Progenitor cell of endocrine pancreas (in vitro differentiated cells): ENCODE measurements at places on chromosomes 12 and 14. TPM values are rescaled to one million over a fixed set of nuclear protein-coding genes. Genes with fewer than 3 reads are reported as not detected.

DNA sequence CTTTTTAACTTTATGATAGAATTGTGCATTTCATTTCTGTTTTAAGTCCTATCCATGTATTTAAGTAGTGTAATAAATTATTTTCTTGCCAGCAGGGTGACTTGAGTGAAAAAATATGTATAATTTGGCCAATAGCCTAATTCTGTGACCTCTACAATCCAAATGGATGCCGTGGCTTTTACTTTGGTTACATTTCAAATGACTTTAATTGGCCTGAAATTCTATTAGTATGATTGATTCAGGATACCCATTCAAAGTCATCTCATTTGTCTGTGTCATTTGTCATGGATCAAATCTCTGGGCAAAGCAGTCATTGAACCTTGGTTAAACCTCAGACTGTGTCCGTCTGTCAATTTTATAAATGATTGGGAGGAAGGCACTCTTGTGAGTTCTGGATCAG is 29.6 kb downstream of the CRADD start:
- no peak overlapping the region for H3K27ac ChIP-seq
- peaks cover 8% of the 10 kb centered on the region for H3K27me3 ChIP-seq
- no peak overlapping the region for H3K4me3 ChIP-seq
- peaks cover 2% of the 10 kb centered on the region for H3K36me3 ChIP-seq

- peaks cover 20% of the 10 kb centered on the region for H3K27me3 ChIP-seq
- no peak overlapping the region for H3K27ac ChIP-seq
- no peak for DNase-seq
- H3K4me1 ChIP-seq: no peaks in the 10 kb centered on the region
Measured at GRCh38 chr12:127284870-127285431, 982.0 kb upstream of the TMEM132C start.

GRCh38 chr12:34021071-34021470 is 1.2 kb upstream of the ALG10 start:
- peaks cover 3% of the 10 kb centered on the region for H3K36me3 ChIP-seq
- H3K27ac ChIP-seq: peak overlapping the region; percentile 8
- no peak for DNase-seq
- peak overlapping the region; percentile 16 for H3K4me3 ChIP-seq
- peaks cover 18% of the 10 kb centered on the region for H3K4me1 ChIP-seq

GRCh38 chr12:109706747-109707469 is 6.7 kb upstream of the FAM222A start:
- no peak for DNase-seq
- H3K36me3 ChIP-seq: no peaks in the 10 kb centered on the region
- H3K27ac ChIP-seq: peak overlapping the region; percentile 80

DNA sequence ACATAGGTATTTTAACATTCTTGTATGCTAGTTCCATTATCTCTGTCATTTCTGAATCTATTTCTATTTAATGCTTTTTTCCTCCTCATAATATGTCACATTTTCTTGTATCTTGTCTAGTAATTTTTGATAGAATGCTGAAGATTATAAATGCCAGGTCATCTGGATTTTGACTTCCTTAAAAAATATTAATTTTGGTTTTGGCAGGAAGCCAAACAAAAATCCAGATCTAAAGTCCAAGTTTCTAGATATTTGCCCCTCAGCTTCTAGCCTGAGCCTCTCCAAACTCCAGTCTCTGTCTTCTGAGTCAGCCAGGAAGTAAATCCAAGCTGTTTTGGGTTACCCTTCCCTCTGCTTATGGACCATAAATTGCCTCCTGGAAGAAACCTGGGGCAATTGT is 335.4 kb downstream of the APAF1 start:
- no peak overlapping the region for H3K4me3 ChIP-seq
- H3K27ac ChIP-seq: no peak overlapping the region
- no peak for DNase-seq
- peaks cover 2% of the 10 kb centered on the region for H3K36me3 ChIP-seq
- H3K4me1 ChIP-seq: peaks cover 10% of the 10 kb centered on the region
- H3K27me3 ChIP-seq: no peaks in the 10 kb centered on the region

DNA sequence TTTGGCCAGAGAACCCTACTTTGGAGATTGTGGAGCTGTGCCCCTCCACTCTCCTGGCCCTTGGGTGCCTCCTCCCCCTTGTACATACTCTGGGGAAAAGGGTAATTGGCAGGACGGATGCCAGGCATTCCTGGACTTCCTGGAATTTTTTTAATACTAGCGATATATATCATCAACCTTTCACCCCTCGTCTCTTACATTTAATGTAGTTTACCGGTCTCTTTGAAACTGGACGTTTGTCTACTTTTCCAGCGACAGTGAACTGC is 767 bp upstream of the CRY1 start:
- no peak overlapping the region for H3K4me3 ChIP-seq
- H3K4me1 ChIP-seq: peaks cover 1% of the 10 kb centered on the region
- no peaks in the 10 kb centered on the region for H3K36me3 ChIP-seq
- H3K27me3 ChIP-seq: no peaks in the 10 kb centered on the region
- no peak for DNase-seq

Gene EPYC
- total RNA-seq: not detected in 2 replicates

DNA sequence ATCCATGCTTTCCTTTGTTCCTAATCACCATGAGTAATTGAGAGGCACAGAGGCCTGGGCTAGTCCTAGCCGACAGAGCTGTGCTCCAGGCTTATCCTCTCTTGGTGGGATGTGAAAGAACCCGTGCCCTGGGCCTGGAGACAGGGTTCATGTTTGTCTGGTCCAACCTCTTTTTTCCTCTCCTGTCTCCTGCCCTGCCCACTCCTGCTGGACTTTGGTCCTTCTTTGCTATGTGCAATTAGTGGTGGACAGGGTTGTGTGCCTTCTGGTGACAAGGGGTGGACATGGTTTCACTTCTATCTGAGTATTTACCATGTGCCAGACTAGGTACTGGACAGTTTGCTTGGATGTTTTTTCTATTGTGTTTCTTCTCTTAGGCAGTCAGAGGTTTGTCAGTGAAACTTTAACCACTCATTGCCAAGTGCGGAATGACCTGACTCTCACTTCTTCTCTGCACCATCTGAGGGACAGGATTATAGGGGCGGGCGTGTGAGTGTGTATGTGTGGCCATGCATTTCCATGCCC is 126.1 kb downstream of the SMOC1 start:
- H3K4me1 ChIP-seq: peaks cover 38% of the 10 kb centered on the region
- no peaks in the 10 kb centered on the region for H3K36me3 ChIP-seq
- no peak overlapping the region for H3K4me3 ChIP-seq
- H3K27ac ChIP-seq: peak overlapping the region; percentile 9
- no peaks in the 10 kb centered on the region for H3K27me3 ChIP-seq

GRCh38 chr12:90021795-90022440 is 313.3 kb upstream of the ATP2B1 start:
- no peak overlapping the region for H3K4me3 ChIP-seq
- H3K36me3 ChIP-seq: no peaks in the 10 kb centered on the region
- H3K27me3 ChIP-seq: no peaks in the 10 kb centered on the region
- no peaks in the 10 kb centered on the region for H3K4me1 ChIP-seq
- no peak for DNase-seq

- DNase-seq: peak; percentile 19
- peak within 1 kb of the TSS; percentile 79 for H3K4me3 ChIP-seq
- no peaks in the 10 kb centered on the region for H3K36me3 ChIP-seq
- H3K4me1 ChIP-seq: peaks cover 1% of the 10 kb centered on the region
- peak within 1 kb of the TSS; percentile 69 for H3K27ac ChIP-seq
Measured at GRCh38 chr14:64879635-64880220, at the start of gene SPTB. Gene SPTB (minus strand): TSS chr14:64879907. CDS start chr14:64823094, 56,813 bp downstream.

Gene TAMALIN
- total RNA-seq: 12.5 and 15.5 TPM in 2 replicates

GRCh38 chr12:20950248-20950647 is 139.7 kb downstream of the SLCO1B3 start:
- H3K4me3 ChIP-seq: no peak overlapping the region
- peaks cover 29% of the 10 kb centered on the region for H3K27me3 ChIP-seq
- no peak overlapping the region for H3K27ac ChIP-seq
- H3K36me3 ChIP-seq: peaks cover 2% of the 10 kb centered on the region
- no peak for DNase-seq

GRCh38 chr12:85690146-85690545 is 146.1 kb downstream of the RASSF9 start:
- no peak overlapping the region for H3K27ac ChIP-seq
- H3K4me3 ChIP-seq: no peak overlapping the region
- no peak for DNase-seq
- no peaks in the 10 kb centered on the region for H3K36me3 ChIP-seq

- H3K4me1 ChIP-seq: no peaks in the 10 kb centered on the region
- no peaks in the 10 kb centered on the region for H3K27me3 ChIP-seq
- peaks cover 21% of the 10 kb centered on the region for H3K36me3 ChIP-seq
- no peak overlapping the region for H3K27ac ChIP-seq
Measured at GRCh38 chr14:34568803-34569202, 29.3 kb upstream of the EAPP start.

- H3K27me3 ChIP-seq: peaks cover 42% of the 10 kb centered on the region
- peak; percentile 7 for DNase-seq
- H3K4me1 ChIP-seq: peaks cover 8% of the 10 kb centered on the region
- H3K27ac ChIP-seq: peak overlapping the region; percentile 1
Measured at GRCh38 chr12:4227046-4227445, 46.5 kb upstream of the CCND2 start.

DNA sequence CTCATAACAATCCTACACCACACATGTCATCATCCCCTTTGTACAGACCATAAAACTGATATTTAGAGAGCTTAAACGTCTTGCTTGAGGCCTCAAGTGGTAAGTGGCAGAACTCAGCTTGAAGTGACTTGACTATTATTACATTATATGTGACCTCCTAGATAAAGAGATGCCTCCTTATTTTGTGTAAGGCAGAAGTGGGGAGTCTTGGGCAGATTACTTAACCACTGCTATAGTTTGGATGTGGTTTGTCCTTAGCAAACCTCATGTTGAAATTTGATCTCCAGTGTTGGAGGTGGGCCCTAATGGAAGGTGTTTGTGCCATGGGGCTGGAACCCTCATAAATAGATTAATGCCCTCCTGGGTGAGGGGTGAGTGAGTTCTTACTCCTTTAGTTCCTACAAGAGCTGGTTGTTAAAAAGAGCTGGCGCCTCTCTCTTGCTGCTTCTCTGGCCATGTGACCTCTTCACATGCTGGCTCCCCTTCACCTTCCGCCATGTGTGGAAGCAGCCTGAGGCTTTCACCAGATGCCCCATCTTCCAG is 37.4 kb downstream of the RCOR1 start:
- H3K36me3 ChIP-seq: no peaks in the 10 kb centered on the region
- peak overlapping the region; percentile 89 for H3K27ac ChIP-seq
- DNase-seq: no peak
- H3K4me3 ChIP-seq: no peak overlapping the region

GRCh38 chr12:75635606-75636444 is 124.4 kb upstream of the KRR1 start:
- no peak for DNase-seq
- H3K36me3 ChIP-seq: no peaks in the 10 kb centered on the region
- no peaks in the 10 kb centered on the region for H3K27me3 ChIP-seq

GRCh38 chr14:52277552-52277951 is 10.1 kb downstream of the PTGDR start:
- no peaks in the 10 kb centered on the region for H3K4me1 ChIP-seq
- no peak overlapping the region for H3K4me3 ChIP-seq
- H3K27me3 ChIP-seq: peaks cover 14% of the 10 kb centered on the region
- no peaks in the 10 kb centered on the region for H3K36me3 ChIP-seq

- no peak overlapping the region for H3K4me3 ChIP-seq
- peaks cover 5% of the 10 kb centered on the region for H3K27me3 ChIP-seq
- no peak for DNase-seq
- H3K4me1 ChIP-seq: no peaks in the 10 kb centered on the region
- H3K36me3 ChIP-seq: no peaks in the 10 kb centered on the region
Measured at GRCh38 chr14:82080370-82080769, 546.7 kb upstream of the SEL1L start.

DNA sequence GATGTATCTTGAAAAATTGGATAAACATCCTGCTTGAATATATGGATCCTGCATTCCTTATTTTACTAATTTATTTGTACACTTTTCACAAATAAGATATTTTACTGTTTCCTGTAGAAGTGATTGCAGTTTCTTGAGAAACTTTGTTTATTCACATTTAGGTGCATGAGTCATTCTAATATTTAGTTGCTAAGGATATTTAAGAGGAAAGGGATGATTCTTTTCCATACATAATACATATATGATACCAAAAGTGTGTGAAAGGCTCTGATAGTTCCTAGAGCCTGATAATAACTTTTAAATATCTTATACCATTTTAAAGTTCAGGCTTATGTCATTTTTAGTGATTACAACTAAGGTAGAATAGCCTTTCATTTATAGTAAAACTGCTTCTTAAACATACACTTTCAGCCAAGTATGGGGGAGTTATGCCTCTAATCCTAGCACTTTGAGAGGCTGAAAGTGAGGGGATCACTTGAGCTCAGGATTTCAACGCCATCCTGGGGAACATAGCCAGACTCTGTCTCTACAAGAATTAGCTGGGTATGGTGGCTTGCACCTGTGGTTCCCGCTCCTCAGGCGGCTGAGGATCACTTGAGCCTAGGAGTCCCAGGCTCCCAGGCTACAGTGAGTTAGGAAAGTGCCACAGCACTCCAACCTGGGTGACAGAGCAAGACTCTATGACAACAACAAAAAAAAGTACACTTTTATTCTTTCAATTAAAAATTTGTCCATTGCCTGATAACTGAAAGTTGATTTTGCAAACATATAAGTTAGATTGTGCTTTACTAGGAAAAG is 262.6 kb upstream of the LRIG3 start:
- H3K27me3 ChIP-seq: no peaks in the 10 kb centered on the region
- no peak overlapping the region for H3K27ac ChIP-seq
- no peak for DNase-seq

DNA sequence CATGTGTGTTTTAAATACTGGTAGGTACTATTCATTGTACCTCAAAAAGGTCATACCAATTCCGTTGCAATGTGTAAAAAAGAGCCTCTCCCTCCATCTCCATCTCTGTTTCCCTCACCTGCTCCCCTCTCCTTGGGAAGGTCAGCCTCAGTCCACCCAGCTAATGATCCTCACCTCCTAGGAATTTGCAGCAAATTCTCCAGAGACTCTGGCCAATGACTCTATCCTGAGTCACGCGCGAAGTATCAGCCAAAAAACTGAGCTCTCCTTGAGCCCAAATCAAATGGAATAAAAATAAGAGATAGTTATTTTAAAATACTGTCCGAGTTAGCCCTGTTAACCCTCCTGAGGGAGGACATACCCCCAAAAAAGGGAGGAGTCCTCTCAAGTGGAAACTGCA is 148.4 kb downstream of the DPF3 start:
- no peaks in the 10 kb centered on the region for H3K4me1 ChIP-seq
- H3K4me3 ChIP-seq: no peak overlapping the region
- DNase-seq: no peak
- peaks cover 8% of the 10 kb centered on the region for H3K36me3 ChIP-seq

DNA sequence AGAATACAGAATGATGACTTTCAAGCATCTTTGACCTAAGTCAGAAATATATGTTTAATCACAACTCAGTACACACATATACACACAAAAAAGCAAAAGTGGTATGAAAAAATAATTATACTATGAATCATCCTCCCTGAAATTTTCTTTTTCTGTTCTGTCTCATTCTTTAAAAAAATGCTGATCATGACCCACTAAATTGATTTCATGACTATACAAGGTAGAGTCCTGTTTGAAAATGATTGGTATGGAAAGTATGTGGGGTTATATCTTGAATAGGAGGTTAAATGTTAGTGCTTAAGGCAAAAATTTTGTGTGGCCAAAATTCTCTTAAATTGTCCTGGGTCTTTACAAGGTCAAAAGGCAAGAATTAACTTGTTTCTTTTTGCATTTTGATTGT is 80.4 kb downstream of the SUDS3 start:
- H3K27me3 ChIP-seq: no peaks in the 10 kb centered on the region
- no peaks in the 10 kb centered on the region for H3K36me3 ChIP-seq
- H3K4me3 ChIP-seq: no peak overlapping the region
- no peaks in the 10 kb centered on the region for H3K4me1 ChIP-seq
